ENCODE measurements at places on chromosomes 4 and X.

DNA sequence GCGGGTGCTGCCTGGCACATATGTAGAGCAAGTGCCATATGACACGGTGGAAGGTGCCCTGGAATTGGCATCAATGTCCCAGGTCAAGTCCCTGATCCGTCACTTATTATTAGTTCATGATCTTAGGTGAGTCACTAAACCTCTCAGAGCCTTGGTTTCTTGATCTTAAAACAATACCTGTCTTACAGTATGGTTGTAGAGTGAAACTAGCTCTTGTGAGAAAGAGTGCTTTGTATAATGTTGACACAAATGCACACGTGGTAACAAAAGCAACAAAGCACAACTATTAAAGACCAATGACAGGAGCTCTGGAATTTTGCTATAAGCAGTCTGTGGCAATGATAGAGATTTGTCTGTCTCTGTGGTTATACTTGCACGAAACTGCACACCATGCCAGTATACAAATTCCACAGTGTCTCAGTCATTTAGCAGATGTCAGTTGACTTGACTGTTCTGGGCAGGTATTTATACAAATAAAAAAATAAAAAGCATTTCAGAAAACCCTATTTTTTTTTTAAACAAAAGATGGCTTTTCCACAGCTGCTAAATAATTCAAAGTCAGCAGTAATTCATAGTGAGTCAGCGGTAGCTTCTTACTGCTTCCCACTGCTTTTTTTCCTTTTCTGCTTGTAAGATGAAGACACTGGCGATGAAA lies 19.7 kb upstream of the ACSL1 start:
- DNase-seq = no peak

DNA sequence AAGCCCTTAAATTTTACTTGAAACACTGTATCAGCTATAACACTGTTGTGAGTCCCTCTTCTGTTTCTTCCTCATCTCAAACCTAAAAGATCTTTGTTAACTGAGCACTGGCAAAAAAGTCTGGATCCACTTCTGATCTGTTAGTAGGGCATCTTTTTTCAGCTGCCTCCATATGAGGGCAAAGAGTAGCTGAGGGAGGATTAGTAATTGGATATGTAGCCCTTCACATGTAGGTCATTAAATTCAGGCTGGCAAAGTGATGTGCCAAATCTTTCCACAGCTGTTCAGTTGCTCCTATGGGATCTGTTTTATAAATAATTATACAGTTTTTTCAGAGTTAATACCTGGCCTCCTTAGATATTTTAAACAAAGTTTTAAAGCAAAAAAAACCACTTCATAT lies 1.1 kb upstream of the TRMT10A start:
- no peak for DNase-seq

GRCh38 chr4:184662236-184662635 lies 12.7 kb downstream of the PRIMPOL start:
- no peak for DNase-seq

DNA sequence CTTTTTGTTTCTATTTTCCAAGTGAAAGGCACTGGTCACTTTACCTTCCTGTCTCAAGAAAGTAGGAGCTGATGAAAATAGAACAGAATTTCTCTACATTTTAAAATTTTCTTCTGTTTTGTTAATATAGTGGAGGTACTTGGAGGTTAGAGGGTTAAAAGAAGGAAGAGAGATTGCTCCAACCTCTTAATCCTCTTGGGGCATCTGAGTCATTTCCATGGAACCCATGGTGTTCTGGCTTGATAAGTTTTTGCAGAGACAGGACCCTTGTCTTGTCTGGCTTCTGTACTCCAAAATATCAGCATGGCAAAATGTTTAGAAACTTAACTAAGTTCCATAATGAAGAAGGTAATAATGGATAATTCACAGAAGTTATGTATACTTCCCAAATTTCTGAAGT lies 727.2 kb downstream of the C4orf33 start:
- no peak for DNase-seq

DNA sequence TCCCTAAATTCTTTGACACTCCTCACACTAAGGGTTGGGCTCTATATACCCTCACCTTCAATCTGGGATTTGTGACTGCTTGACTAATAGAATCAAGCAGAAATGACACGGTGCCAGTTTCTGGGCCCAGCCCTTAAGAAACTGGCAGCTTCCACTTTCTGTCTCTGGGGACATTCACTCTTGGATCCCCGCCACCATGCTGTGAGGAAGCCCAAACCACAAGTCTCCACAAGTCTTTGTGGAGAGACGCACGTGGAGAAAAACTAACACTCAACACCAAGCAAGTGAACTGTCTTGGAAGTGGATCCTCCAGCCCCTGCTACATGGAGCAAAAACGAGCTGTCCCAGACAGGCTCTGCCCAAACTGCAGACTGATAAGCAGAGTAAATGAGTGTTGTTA lies 1.1 kb upstream of the EDNRA start:
- DNase-seq = peak; percentile 4

- DNase-seq = no peak
Observed at GRCh38 chrX:112025753-112026152, 56.8 kb downstream of the TRPC5 start.

- DNase-seq = peak; percentile 87
Observed at GRCh38 chr4:86497980-86498862, 95.9 kb upstream of the PTPN13 start.

- no peak for DNase-seq
Observed at GRCh38 chr4:32133141-32133540, 1413.0 kb downstream of the PCDH7 start.

DNA sequence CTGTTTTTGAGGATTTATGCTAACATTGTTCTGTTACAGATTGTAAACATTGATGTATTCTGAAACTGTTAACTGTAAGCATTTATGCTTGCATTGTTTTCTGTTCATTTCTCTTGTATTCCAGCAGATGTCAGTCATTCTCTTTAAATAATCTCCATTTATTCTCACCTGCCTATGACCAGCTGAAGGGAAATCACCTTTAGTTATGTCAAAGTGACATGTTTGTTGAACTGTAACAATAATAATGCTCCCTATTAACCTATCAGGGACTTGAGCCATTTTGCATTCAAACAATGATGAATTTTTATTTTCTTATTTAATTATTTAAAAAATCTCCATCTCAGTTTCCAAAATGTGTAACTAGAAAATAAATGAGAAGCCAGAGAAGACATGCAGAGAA lies 58.0 kb downstream of the SPCS3 start:
- peak; percentile 16 for DNase-seq

- no peak for DNase-seq
Observed at GRCh38 chrX:88881536-88881935, 134.5 kb downstream of the CPXCR1 start.

DNA sequence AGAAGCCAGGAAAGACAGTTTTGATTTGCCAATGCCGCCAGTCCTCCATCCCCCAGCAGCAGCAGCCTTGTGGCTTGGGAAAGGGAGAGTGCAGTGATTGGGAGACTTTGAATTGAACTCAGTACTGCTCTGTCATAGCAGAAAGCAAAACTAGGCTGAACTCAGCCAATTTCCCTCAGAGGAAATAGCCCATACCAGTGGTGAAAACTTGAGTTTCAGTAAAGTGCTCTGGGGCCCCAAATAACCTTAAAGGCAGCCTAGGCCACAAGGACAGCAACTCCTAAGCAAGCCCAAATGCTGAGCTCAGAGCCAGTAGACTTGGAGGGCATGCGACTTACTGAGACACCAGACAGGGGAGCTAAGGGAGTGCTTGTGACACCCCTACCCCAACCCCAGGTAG lies 2.0 kb upstream of the PROM1 start:
- no peak for DNase-seq

GRCh38 chr4:48375651-48376304 lies 34.4 kb downstream of the SLAIN2 start:
- DNase-seq = no peak

GRCh38 chrX:151754047-151754429 lies 19.5 kb downstream of the CNGA2 start:
- DNase-seq = no peak

DNA sequence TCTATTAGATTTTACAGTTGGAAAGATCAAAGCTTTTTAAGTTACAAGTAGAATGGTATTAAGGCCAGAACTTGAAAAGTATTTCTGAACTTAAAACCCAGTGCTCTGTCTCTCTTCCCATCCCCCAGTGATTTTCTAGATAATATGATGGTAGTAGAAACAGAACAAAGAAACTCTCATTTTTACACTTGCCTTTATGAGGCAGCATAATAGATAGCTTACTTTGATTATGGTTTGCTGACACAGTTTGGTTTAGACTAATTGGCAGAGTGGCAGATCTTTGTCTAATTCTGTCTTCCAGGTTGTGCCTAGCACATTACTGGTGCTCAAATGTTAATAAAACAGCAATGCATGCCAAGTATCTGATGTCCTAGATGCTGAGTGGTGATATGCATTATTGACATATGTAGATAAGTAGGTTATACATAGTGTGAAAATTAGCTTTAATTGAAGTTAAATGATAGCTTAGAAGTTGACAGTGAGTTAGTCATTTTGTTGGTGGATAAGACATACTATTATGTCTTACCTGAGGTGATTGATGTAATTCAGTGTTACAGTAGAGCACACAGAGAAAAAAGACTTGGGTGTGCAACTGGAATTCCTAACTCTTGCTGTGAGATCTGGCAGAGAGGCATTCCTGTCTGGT lies 4.3 kb upstream of the RAPGEF2 start:
- DNase-seq = no peak

DNA sequence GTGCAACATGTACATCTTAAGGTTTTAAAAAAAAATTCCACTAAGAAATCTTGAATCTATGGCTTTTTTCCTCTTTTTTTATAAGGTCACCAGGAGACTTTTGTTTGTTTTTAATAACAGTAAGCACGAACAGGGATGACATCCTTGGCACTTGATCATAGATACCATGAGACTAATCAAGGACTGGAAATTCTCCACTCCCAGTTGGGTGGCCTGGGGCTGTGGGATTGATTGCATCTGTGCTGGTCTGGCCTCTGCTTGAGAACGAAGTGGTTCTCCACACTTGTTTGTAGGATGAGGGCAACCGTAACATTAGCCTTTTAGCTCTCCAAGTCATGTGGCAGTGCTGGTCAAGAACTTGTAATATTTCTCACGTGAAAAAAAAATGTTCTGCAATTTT lies 35.4 kb downstream of the SNX25 start:
- no peak for DNase-seq

- no peak for DNase-seq
Observed at GRCh38 chr4:113978105-113978504, 1.3 kb downstream of the ARSJ start.

DNA sequence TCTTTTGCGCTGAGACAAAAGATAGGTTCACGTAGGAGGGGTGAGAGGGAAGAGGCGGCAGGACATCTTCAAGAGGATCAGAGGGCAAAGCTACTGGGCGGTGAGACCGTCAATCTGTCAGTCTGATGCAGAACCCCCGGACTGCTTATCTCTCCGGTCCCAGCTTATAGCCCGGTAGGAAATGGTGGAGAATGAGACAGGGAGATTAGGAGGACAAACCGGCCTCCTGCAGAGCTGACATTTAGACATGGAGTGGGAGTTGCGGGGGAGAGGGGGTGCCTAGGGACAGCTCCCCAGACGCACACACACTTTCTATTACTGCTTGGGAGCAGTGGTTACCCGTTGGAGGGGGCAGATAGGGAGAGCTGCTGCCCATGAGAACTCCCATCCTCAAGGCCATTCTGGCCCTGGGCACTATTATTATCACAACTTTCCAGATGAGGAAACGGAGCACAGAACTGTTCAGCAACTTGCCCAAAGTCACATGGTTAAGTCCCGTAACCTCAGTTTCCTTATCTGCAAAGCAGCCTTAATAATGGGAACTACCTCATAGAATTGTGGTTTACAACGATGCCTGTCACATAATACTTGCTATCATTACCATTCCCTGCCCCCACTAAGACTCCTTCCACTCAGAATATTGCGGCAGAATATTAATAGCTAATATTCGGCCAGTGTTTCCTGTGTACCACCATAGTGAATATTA lies 1.1 kb upstream of the HDAC6 start:
- peak; percentile 95 for DNase-seq

GRCh38 chr4:22174640-22175039 lies 226.1 kb upstream of the KCNIP4 start:
- no peak for DNase-seq

DNA sequence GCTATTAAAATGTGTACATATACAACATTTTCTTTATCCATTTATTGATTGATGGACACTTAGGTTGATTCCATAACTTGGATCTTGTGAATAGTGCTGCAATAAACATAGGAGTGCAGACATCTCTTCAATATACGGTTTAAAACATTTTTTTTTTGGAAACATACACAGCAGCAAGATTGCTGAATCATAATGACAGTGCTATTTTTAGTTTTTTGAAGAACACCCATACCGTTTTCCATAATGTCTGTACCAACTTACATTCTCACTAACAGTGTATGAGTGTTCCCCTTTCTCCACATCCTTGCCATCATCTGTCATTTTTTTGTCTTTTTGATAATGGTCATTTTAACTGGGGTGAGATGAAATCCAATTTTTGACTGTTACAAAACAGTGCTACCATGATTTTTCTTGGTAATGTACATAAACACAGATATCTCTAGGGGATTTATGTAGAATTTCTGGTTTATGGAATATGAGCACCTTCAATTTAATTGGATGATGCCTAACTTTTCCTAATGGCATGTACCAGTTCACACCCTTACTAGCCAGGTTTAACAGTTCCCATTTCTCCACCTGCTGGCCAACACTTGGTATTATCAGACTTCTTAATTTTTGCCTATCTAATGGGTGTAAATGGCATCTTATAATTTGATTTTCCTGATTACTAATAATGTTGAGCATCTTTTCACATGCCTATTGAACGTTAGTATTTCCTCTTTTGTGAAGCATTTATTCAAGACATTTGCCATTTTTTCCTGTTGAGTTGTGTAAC lies 21.0 kb upstream of the TMSB15B start:
- peak; percentile 59 for DNase-seq

DNA sequence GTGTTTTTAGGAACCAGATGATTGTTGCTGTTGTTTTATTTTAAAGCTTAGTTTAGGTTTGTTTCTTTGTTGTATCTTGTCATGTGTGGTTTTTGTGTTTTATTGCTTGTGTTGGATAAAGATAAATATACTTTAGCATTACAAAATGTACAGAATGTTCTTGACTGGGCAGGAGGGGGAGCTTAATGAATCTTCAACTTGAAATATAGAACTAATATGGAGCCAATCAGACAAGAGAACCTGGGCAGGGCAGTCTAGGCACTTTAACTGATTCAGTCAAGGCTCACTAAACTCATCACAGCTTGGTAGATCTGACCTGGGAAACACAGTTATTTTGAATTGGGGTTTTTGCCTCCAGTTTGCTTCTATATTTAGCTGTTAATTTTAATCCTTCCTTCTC lies 304.2 kb downstream of the ARHGAP24 start:
- no peak for DNase-seq

- DNase-seq = no peak
Observed at GRCh38 chrX:118872102-118872566, 48.5 kb downstream of the ZCCHC12 start.

Measured in hematopoietic multipotent progenitor cell treated with erythropoietin and hydrocortisone succinate and interleukin-3 and kit ligand, for 4 days (in vitro differentiated cells).